CD8-positive, alpha-beta memory T cell (primary cell): ENCODE measurements at places on chromosomes 13 and 19. TPM values are rescaled to one million over a fixed set of nuclear protein-coding genes. Genes with fewer than 3 reads are reported as not detected.

NLRP4 gene
- not detected for total RNA-seq

PROZ gene
- total RNA-seq, result not detected

GRCh38 chr13:76271728-76272232 lies 614.4 kb downstream of the KCTD12 start:
- no peaks in the 10 kb centered on the region for H3K4me1 ChIP-seq
- no peak for DNase-seq
- no peak overlapping the region for H3K4me3 ChIP-seq
- H3K36me3 ChIP-seq, result no peaks in the 10 kb centered on the region
- no peaks in the 10 kb centered on the region for H3K27me3 ChIP-seq

DNA sequence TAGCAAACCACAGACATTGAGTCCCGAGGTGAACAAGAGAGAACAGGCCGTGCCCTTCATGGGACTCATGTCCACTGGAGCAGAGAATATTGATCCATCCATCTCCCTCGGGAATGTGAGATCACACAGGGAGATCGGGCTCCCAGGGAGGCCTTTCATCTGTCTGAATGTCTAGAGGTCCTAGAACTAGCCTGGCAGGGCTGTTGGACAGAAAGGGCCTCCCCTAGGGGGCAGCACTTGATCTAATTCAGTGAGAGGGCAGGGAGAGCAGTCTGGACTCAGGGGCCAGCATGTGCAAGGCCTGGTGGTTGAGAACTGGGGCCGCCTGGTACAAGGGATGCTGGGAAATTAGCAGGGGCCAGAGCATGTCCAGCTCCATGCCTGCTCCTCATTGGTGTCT lies 4.3 kb downstream of the RUVBL2 start:
- no peak overlapping the region for H3K27ac ChIP-seq
- H3K27me3 ChIP-seq, result no peaks in the 10 kb centered on the region
- peaks cover 14% of the 10 kb centered on the region for H3K4me1 ChIP-seq
- no peak overlapping the region for H3K4me3 ChIP-seq
- no peaks in the 10 kb centered on the region for H3K36me3 ChIP-seq
- no peak for DNase-seq

DNA sequence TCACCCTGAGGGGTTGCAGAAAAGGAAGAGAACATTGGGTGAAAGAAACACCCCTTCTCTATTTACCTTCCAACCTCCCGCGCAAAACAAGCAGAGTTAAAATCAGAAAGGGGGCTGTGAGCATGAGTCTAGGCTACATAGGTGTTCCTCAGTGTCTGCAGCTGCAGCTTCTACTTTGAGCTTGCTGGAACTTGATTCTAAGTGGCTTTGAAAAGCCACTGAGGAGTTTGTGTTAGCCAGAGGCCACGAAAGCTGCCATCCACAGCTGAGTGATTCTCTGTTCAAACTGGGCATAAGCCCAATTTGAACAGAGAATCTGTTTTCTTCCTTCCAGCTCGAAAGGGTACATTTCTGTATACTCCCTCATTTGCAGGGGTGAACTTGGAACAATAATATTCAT lies 343.9 kb downstream of the PCDH9 start:
- H3K36me3 ChIP-seq, result no peaks in the 10 kb centered on the region
- no peaks in the 10 kb centered on the region for H3K27me3 ChIP-seq
- no peak for DNase-seq

GRCh38 chr19:43760941-43761340 lies 6.2 kb upstream of the SMG9 start:
- no peak overlapping the region for H3K27ac ChIP-seq
- no peaks in the 10 kb centered on the region for H3K36me3 ChIP-seq
- no peaks in the 10 kb centered on the region for H3K27me3 ChIP-seq
- no peak for DNase-seq

DNA sequence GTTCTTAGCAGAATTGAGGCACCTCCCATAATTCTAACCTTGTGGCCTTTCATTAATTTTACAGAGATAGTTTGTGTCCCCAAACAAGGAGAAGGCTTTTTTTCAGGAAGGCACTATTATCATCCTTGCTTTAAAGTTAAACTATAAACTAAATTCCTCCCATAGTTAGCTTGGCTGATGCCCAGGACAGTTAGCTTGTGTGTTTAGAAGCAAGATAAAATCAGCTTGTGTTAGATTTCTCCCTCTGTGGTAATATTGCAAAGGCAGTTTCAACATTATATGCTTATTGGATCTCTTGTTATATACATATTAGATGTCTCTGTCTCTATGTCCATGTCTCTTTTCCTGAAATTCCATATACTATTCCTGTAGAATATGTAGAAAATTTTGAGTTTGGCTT lies 342.7 kb downstream of the TBC1D4 start:
- no peak overlapping the region for H3K4me3 ChIP-seq
- H3K27ac ChIP-seq, result no peak overlapping the region
- H3K4me1 ChIP-seq, result no peaks in the 10 kb centered on the region
- no peaks in the 10 kb centered on the region for H3K36me3 ChIP-seq

- no peak overlapping the region for H3K27ac ChIP-seq
- H3K36me3 ChIP-seq, result no peaks in the 10 kb centered on the region
- no peak for DNase-seq
- H3K4me3 ChIP-seq, result no peak overlapping the region
- no peaks in the 10 kb centered on the region for H3K4me1 ChIP-seq
Observed at GRCh38 chr13:22800526-22801401, 380.0 kb upstream of the SGCG start.

DNA sequence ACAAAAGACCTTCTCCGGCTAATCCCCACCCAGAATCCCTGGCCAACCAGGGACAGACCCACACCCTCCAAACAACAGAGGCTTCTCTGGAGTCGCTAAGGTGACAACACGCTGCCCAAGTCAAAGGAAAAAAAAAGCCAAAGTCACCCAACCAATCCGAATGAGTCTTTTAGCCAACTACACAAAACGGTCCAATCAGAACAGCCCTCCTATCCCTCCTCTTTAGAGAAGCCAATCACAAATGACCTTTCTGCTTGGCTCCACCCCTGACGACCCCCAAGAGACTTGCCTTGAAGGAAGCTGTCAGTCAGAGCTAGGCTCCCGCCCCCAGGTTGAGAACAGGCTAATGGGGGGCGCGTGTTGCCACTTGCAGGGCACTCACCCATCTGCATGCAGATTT lies 6.6 kb upstream of the FBXW9 start:
- no peaks in the 10 kb centered on the region for H3K27me3 ChIP-seq
- DNase-seq, result no peak
- no peaks in the 10 kb centered on the region for H3K4me1 ChIP-seq
- H3K36me3 ChIP-seq, result peaks cover 18% of the 10 kb centered on the region
- H3K4me3 ChIP-seq, result no peak overlapping the region
